CD4-positive, alpha-beta T cell (primary cell): ENCODE measurements at places on chromosomes 4 and X. TPM values are rescaled to one million over a fixed set of nuclear protein-coding genes. Genes with fewer than 3 reads are reported as not detected.

ETDB gene
- total RNA-seq: not detected

DNA sequence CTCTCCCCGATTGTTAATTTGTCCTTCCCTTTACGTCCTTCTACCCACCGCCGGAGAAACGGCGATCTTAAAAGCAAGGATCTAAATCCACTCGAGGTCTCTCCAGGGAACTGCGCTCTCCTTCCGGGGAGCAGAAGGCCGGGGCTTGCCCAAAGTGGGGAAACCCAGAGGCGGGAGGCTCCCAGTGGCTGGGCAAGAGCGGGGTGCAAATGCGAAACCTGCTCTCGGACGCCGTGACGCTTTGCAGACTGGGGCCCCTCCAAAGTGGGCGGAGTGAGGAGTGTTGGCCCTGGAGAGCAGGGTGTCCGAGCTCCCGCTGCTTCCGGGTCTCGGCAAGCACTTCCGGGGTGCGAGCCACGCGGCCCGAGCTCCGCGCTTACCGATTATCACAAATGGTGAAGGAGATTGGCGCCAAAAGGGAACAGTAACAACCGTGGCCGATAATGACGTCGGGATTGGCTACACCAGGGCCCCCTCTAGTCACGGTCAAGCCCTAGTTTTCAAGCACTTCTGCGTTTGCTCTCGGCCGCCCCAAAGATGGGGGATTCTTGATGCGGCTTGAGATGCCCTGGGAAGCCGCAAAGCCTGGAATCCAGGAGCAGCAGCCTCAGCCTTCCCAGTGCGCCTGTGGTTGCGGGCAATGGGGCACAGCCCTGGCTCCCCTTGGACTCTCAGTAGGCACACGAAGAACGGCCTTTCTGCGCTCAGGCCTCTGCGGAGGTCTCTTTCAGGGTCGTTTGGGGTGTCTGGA, 29.0 kb downstream of the HAND2 start:
- H3K36me3 ChIP-seq: no peaks in the 10 kb centered on the region
- no peak overlapping the region for H3K27ac ChIP-seq
- H3K27me3 ChIP-seq: peaks cover 84% of the 10 kb centered on the region
- peak overlapping the region; percentile 52 for H3K4me3 ChIP-seq

GRCh38 chrX:1327651-1328304, 8.8 kb upstream of the IL3RA start:
- H3K4me3 ChIP-seq: no peak overlapping the region
- no peaks in the 10 kb centered on the region for H3K27me3 ChIP-seq
- no peak overlapping the region for H3K27ac ChIP-seq
- peak; percentile 54 for DNase-seq

SLC25A6 gene
- total RNA-seq: 340 TPM

GRCh38 chr4:53189011-53189410, 176.8 kb downstream of the SCFD2 start:
- peaks cover 5% of the 10 kb centered on the region for H3K36me3 ChIP-seq
- H3K27me3 ChIP-seq: no peaks in the 10 kb centered on the region
- no peak for DNase-seq
- H3K4me1 ChIP-seq: no peaks in the 10 kb centered on the region
- no peak overlapping the region for H3K27ac ChIP-seq
- no peak overlapping the region for H3K4me3 ChIP-seq
